ENCODE measurements at places on chromosomes 5 and 9.
A peak's percentile ranks its signal among the peaks of the same experiment; 100 is the strongest.

DNA sequence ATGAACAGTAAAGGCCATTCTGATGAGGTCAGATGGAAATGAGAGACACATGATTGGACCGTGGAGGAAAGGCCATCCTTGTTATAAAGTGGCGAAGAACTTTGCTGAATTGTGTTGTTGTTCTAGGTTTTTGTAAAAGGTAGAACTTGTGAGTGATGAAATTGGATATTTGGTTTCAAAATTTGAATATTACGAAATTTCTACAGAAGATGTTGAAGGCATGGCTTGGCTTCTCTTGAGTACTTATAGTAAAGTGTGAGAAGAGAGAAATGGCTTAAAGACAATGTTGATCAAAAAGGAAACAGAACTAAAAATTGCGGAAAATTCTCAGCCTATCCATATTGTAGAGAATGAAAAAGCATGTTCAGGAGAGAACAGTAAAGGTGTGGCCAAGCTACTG is 166.6 kb upstream of the S1PR3 start:
- no peak for DNase-seq

DNA sequence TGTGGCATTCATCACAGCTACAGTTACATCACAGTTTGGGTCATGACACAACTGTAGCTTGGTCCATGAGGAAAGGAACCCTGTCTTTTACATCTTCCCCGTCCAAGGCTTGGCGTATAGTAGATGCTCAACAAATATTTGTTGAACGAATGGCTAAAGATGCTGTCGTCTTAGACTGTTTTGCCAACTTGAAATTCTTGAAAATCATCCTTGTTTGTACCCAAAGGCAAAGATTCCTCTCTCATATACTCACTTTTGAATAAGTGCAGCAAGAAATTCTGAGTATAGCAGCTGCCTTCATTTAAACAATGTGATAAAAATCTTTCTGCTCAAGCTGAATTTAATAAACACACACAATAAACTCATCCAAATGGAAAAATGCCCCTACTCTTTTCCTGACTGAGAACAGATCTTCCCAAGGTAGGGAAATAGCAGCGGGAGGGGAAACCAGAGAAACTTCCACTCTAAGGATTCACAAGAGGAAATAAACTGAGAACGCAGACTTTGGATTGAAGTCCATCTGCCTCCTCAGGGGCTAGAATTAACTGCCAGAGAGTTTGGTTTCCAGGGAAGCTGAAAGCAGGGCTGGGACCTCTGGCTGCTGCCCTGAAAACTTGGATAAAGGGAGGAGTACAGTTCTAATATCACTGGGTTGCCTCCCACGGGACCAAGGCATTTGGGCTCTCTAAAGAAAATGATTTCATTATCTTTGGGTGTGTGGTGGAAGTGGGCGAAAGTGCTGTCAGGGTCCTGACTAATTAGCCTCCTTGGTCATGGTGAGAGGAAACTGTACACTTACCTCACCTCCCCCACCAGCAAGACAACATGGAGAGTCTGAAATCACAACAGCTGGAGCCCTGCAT is 99.1 kb downstream of the DPYSL3 start:
- no peak for DNase-seq

DNA sequence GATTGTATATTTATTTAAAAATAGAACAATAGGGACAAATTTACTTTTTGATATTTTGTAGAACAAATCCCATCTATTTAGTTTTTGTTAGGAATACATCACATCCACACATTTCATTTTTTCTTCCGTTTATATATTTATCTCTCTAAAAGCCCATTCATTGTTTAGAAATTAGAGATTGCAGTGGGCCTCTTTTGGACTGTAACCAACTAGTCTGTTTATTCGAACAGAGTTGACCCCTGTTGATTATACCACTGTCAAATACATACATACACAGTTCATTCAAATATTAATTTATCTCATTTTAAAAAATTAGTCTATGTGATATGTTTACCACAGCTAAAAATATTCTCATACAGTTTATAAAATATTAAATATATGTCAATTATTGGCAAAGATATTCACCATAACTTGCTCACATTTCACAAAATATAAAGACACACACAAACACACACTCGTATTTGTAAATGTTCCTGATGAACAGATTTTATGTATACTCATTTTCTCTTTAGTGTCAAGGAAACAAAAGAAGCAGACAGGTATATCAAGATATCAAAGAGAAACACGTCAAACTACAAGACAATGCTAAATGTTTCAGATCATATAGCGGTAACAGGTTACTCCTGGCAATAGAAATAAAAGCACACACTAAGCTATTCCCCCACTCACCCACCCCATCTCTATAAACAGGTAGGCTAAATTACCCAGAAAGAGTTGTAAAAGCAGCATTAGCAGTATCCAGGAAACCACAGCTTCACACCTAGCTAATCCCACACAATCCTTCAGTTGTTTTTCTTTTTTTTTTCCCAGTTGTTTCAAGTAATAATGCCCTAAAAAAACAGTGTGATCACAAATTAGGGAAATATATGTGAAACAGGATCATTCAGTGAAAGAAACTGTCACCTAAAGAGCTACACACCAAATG is 283.9 kb downstream of the ADAMTS6 start:
- DNase-seq = peak; percentile 42

DNA sequence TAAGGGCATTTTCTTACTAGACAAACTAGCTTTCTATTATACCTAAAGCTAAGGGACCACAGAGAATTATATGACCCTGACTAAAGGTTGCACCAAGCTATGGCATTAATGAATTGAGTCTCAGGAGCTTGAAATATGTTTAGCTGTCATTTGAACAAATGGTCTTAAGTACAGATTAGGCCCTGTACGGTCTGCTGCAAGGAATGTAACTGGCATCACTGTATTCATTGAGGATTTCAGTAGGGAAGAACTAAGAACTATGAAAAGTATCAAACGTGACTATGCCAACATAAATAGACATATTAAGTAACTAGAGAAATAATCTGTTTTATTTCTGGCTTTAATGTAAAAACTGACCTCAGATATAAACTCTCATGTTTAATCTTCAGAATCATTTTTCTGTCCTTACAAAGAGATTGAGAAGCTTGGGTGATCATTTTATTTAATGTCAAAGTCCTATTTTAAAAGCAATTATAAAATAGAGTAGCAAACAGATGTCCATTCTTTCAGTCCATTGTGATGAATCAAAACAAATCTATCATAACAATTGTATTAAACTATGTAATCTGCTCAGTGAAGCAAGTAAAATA is 845.9 kb downstream of the MAT2B start:
- DNase-seq = no peak

- DNase-seq = no peak
These were observed 1.5 kb upstream of the TMED7 start for GRCh38 chr5:115627295-115627865.

- DNase-seq = peak; percentile 81
These were observed 11.1 kb downstream of the EXD3 start for GRCh38 chr9:137411645-137412380.

- no peak for DNase-seq
These were observed 43.2 kb downstream of the SH3RF2 start for GRCh38 chr5:145979270-145980223.

DNA sequence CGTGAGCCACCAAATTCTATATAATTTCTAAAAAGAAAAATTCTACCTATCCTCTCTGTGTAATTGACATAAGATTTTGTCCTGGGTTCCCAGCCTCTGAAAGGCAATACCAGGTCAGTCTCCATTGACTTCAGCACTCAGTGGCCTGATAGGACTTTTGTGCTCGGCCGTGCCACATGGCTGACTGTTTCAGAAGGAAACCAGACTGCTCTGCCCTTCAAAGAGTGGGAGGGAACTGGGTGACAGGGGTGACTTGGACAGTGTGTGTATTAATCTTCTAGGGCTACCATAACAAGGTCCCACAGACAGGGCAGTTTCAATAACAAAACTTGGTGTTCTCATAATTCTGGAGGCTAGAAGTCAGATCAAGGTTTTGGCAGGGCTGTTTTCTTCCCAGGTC is 43.0 kb downstream of the ARHGAP26 start:
- no peak for DNase-seq

DNA sequence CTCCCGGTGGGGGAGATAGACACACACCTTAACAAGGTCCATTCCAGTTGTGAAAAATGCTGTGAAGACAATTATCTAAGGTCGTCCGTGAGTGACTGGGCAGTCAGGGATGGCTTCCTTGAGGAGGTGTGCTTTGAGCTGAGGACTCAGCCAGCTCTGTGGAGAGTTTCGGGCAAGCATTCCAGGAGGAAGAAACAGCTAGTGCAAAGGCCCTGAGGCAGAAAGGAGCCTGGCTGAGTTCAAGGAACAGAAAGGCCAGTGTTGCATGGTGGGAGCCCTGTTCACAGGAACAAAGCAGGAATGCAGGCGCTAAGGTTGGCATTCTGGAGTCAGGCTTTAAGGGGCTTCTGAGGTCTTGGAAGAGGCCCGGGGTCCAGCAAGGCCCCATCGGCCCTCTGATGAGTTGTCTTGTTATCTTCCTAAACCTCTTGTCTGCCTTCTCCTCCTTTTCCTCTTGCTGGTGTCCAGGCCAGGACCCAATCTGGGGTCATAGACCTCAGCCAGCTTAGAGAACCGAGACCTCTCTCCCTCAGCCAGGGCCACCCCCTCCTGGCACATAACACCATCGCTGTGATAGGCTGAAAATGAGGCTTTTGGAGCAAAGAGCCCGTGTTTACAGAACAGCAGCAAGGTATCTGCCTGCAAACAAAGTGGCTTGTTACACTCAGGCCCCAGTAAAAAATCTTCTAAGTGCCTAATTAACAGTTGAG is 270.2 kb upstream of the MVB12B start:
- no peak for DNase-seq

- DNase-seq = no peak
These were observed 348.7 kb downstream of the CDH12 start for GRCh38 chr5:22504411-22504810.

DNA sequence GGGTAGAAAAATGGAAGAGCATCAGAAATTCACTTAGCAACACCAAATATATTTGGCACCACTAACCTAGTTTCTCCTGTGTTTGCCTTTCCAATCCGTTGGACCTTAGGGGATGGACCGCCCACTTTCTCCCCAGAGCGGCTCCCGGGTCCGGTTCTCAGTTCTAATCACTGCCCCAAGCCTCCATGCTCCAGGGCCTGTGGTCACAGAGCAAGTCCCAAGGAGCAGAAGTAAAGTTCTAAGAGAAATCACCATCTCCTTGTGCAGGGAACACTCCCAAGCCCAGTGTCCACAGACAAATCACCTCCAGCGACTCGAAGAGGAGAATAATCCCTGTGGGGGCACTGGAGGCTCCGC is 728 bp upstream of the SLC1A1 start:
- DNase-seq = no peak

GRCh38 chr9:134607971-134608370 is 33.6 kb upstream of the COL5A1 start:
- DNase-seq = no peak

- DNase-seq = no peak
These were observed 135.1 kb downstream of the RPS23 start for GRCh38 chr5:82142928-82143577.

- no peak for DNase-seq
These were observed 835.9 kb upstream of the ZNF608 start for GRCh38 chr5:125582352-125582751.

DNA sequence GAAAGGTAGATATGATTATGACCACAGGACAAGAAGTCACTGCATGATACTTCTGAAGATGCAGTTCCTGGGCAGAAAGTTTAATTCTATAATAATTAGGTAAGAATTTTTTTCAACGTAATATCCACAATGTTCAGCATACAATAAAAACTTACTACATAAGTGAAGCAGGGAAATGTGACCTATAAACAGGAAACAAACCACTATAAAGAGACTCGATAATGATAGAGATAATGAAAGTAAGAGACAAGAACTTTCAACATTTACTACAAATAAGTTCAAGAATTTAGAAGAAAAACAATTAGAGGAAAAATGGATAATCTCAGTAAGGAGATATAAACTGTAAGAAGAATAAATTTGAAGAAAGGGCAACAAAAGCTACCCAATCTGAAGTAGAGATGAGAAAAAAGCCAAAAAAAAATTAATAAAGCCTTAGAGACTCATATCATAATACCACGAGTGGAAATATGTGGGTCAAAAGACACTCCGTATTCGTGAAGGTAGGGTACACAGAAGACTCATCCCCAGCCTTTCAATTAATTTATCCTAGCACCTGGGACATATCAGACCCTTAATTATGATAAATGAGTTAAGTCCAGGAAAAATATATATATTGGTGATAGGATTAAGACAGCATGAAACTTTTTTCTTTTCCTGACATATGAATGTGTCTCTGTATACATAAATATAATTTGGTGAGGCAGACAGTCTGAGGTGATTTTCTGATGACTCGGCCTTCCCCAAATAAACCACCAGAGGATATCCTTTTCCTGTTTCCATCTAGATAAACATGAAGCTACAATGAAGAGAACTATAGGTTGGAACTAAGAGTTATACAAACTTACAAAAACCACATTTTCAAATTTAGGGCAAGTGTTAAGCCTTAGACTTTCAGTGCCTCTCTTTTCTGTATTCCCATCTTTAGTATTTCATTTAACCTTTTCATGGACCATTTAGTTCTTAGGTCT is 120.4 kb downstream of the RAPGEF6 start:
- no peak for DNase-seq

DNA sequence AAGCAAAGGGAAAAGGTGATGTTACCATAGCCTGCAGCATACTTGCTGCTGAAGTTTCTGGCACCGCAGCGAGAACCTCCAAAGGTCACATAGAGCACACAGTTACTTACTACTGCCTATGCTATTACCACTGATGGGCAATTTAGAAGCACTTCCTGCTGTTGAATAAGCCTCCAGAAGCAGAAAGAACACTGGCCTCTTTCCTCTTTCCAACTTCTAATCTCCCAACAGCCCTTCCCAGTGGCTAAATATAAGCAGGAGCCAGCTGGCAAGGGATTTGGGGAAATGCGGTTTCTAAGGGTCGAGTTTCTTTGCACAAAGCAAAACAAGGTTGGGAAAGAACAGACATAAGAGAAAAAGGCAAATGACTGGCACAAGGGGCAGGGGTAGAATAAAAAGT is 669.2 kb upstream of the ACO1 start:
- DNase-seq = no peak

GRCh38 chr9:93965830-93966577 is 10.8 kb upstream of the BARX1 start:
- DNase-seq = no peak

GRCh38 chr9:133459476-133460404 is at the start of gene CACFD1:
CACFD1 (plus strand) TSS chr9:133459978; CDS start chr9:133460067, 89 bp downstream.
- peak; percentile 97 for DNase-seq
